Putamen (tissue), 1 donor: ENCODE measurements at places on chromosomes 11 and 22.

GRCh38 chr22:32058656-32059260 lies 15.7 kb downstream of the SLC5A1 start:
- no peak for DNase-seq

GRCh38 chr11:122671400-122671891 lies 15.9 kb downstream of the UBASH3B start:
- no peak for DNase-seq

DNA sequence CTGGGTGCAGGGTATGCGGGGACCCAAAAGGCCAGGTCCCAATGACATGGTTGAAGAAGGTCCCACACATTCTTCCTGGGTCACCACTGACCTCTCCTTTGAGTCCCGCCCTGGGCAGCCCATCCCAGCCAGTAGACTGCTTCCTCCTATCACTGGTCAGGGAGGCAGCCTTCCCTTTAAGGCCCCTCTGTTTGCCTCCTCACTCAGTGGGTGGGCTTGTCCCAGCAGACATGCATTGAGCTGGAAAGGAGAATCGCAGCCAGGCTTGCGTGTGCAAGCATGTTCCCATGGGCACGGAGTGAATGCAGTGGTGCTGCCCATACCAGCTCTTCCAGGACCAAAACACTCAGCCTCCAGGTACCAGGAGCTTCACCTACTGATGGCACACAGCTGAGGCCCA lies 162.4 kb upstream of the SYT13 start:
- DNase-seq = no peak

DNA sequence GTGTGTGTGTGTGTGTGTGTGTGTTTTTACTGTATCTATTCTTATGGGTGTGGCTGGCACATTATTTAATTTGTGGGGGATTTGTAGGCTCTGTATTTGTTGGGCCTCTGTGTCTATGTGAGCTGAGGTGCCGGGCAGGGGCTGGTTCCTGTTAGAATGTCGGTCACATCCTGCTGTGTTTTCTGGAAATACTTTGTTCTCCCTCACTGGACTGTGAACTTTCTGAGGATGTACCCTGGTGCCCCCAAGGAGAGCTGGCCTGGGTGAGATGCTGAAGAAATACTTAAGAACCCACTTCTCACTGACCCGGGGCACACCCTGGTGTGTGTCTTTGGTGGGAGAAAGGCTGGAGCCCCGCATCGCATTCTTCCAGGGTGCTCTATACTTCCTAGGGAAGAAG lies 28.6 kb downstream of the KIAA1671 start:
- no peak for DNase-seq

DNA sequence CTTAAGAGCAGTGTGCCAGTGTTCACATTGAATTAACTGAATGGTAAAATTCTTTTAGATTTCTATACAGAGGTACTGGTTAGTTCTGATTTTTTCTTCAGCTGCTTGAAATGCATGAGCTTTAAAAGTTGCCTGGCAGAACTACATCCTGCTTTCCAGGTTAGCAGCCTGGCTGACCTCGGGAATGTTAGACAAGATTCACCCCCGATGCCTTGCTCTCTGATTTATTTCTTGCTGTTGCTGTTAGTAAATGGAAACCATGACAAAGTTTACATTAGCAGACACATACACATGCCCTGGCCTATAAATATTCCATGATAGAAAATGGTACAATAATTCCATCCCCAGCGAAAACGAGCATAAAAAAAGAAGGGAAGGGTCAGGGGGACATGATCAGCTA lies 47.0 kb downstream of the WT1 start:
- no peak for DNase-seq

- DNase-seq = peak; percentile 4
Measured at GRCh38 chr11:98766903-98767302, 253.8 kb upstream of the CNTN5 start.

GRCh38 chr22:37601540-37602442 lies 6.8 kb upstream of the GGA1 start:
- DNase-seq = no peak

- peak; percentile 73 for DNase-seq
Measured at GRCh38 chr11:63682066-63683021, 1.0 kb downstream of the RTN3 start.

GRCh38 chr11:64436000-64436399 lies 77.0 kb downstream of the RPS6KA4 start:
- DNase-seq = no peak

DNA sequence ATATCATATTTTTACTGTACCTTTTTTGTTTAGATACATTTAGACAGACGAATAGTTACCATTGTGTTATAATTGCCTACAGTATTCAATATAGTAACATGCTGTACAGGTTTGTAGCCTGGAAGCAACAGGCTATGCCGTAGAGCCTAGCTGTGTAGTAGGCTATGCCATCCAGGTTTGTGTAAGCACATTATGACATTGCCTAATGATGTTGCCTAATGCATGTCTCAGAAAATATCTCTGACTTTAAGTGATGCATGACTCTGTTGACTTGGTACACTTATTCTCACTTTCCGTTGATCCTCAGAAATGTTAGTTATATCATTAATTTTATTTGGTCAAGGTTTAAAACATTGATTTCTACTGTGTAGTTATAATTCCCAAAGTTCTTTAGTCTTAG lies 39.9 kb downstream of the OR2AT4 start:
- DNase-seq = no peak
